ENCODE measurements at places on chromosomes 6 and 20.
A peak's percentile ranks its signal among the peaks of the same experiment; 100 is the strongest.

DNA sequence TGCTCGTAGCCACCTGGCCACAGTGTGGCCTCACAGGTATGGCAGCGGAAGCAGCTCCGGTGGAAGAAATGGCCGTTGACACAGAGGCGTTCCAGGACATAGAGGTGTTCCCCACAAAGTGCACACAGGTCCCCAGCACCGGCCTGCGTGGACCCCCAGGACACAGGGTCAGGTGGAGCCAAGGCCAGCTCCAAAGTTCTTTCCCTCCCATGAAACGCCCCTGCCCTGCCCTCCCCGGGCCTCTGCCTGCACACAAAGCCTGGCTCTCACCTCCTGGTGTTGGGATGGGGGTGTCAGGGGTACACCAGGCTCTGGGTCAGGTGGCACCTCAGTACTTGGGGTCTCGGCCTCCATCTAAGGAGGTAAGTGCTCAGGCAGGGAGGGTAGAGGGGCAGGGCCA lies 6.6 kb downstream of the SMPD2 start:
- DNase-seq = no peak

- no peak for DNase-seq
Measured at GRCh38 chr20:29744071-29744470, 1513.4 kb upstream of the DEFB115 start.

DNA sequence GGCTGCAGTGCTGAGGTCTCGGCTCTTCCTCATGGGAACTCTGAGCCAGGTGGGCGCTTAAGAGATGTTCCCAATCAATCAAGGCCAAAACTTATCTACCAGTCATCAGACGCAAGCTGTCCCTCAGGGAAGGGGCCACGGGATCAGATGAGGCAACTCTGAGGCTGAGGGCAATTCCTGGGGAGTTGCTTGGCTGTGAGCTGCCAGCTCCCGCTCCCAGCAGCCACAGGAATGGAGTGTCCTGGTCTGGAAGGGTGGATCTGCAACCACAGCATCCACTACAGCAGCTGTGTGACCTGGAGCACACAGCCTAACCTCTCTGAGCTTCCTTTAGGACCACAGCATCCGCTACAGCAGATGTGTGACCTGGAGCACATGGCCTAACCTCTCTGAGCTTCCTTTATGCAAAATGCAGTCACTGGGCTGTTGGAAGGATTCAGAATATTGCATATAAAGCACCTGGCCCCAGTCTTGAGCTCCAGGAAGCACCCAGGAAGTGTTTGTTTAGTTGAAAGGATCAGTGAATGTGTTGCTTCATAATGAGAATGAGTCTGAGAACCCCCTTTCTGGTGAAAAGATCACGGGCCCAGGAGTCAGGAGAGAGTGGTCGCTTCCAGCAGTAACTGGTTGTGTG lies 60.9 kb downstream of the TFAP2C start:
- DNase-seq = no peak

- DNase-seq = no peak
Measured at GRCh38 chr20:63471717-63471980, 806 bp downstream of the KCNQ2 start.

DNA sequence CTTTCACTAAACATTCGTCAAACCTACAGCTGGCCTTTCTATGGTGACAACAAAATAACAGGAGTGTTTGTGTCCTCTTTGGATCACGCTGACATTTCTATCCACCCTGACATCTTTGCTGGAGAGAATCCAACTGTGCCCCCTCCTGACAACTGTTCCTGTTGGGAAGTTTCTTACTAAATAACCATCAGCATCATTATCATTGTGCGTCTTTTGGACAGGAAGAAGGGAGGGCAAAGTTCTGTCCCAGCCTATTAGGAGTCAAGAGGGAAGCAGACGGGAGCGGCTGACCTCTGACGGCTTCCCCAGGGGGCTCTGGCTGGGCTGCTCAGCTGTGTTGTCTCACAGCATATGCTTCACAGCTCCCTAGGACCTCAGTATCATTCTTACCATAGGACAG lies 195.9 kb upstream of the SULF2 start:
- DNase-seq = no peak

- no peak for DNase-seq
Measured at GRCh38 chr6:169157197-169158148, 96.2 kb downstream of the THBS2 start.

DNA sequence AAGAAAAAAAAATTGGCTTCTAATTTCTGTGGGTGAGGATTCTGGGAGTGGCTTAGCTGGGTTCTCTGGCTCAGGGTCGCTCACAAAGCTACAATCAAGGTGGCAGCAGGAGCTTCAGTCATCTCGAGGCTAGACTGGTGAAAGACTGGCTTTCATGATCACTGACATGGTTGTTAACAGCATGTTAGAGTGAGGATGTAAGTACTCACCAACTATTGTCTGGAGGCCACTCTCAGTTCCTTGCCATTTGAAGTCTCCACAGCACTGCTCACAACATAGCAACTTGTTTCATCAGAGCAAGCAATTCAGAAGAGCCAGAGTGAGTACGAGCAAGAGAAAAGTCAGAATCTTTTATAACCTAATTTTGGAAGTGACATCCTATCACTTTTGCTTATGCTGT lies 145.7 kb upstream of the PRSS16 start:
- DNase-seq = no peak

DNA sequence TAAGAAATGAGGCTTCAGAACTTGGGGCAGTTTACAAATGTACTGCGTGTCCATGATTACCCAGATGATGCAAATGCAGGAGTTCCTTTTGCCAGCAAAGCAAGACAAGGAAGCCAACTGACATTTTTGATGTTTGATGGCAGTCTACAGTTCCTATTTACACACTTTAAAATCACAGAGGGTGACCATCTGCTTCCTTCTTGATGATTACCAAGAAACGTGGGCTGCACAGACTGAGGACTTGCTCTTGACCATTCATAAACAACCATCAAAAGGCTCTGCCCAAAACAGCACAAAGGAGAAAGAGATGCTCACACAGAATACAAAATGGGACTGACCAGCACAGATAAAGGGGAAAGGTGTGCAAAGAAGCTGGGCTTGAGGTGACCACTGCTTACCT lies 79.8 kb upstream of the TRAF3IP2 start:
- no peak for DNase-seq

- DNase-seq = no peak
Measured at GRCh38 chr6:53103993-53104675, 38.9 kb downstream of the FBXO9 start.

DNA sequence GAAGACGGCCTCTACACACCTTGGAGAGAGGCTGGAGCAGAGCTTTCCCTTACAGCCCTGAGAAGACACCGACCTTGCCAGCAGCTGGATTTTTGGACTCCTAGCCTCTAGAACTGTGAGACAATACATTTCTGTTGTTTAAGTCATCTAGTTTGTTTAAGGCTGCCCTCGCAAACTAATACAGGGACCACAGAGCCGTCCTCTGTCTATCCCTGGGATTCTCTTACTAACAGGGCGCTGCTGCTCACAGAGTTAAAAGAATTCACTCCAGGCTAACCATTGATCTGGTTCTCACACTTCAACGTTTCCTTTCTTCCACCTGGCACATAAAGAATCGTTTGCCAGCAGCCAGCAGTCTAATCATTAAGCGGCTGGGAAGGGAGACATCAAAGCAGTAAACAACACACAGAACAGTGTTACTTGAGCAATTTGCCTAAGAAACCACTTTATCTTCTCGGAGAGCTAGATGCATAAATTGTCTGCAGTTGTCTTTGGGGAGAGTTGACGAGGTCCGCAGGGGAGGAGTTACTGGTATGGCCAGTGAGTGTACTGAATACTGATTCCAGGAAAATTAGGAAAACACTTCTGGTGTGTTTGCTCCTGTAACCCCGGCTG lies 103.5 kb upstream of the AKAP12 start:
- no peak for DNase-seq

DNA sequence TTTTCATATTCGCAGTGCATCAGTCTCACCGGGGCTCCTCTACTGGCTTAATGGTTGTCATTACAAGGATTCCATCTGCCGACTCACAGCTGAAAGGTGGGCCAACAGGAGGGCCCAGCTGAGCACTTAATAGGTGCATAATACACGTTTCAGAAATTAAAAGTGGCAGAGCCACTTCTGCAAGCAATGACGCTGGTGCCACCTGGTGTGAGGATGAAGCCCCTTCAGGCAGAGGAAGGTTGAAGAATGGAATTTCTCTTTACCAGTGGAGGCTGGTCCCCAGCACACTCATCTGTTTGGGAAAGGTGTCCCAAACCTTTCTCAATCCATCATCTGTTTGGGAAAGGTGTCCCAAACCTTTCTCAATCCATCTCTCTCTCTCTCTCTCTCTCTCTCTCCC lies 8.2 kb upstream of the STMND1 start:
- DNase-seq = no peak

GRCh38 chr6:56407883-56408410 lies 160.6 kb upstream of the COL21A1 start:
- no peak for DNase-seq

GRCh38 chr6:111823831-111824607 lies 49.2 kb downstream of the FYN start:
- no peak for DNase-seq

DNA sequence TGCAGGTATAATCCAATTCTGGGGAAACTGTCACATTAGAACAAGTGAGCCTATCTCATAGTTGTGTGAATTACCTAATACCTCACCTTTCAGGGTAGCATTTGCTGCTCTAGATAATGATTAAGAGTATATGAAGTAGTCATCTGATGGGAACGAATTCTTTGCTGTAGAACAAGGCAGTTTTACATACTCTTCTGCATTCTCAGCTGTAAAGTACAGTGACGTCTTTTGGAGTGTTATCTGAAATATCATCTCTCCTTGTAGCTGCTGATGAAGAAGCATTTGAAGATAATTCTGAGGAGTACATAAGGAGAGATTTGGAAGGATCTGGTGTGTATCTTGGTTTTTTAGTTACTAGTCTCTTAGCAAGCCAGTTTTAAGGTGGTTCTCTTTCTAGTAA lies 28.4 kb downstream of the CSE1L start:
- no peak for DNase-seq

DNA sequence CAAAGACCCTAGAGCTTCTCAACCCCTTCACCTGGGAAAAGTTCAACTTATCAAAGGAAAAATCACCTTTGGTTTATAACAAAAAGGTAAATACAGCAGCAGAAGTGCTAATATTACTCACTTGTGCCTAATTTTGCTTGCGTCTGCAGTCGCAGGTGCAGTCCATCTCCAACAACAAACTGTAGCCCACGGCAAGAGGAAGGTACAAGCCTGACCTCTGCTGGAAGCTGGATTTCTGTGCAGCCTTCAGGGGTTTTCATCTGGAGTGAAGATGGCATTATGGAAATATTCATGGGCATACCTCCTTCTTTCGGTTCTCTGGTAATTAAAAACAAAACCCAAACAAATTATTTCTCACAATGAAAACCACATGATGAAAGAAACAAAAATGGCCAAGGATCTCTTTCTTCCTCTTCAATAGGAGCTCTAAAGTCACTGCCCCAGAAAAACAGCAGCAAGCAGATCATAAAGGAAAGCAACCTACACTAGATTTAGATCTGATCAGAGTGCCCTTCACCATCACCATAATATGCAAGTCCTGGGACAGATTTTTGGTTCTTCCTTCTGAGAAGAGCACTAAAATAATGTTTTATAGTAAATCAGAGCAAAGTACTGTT lies 7.8 kb downstream of the UBE3D start:
- DNase-seq = peak; percentile 26

GRCh38 chr6:105824732-105825131 lies 261.4 kb upstream of the PRDM1 start:
- no peak for DNase-seq

DNA sequence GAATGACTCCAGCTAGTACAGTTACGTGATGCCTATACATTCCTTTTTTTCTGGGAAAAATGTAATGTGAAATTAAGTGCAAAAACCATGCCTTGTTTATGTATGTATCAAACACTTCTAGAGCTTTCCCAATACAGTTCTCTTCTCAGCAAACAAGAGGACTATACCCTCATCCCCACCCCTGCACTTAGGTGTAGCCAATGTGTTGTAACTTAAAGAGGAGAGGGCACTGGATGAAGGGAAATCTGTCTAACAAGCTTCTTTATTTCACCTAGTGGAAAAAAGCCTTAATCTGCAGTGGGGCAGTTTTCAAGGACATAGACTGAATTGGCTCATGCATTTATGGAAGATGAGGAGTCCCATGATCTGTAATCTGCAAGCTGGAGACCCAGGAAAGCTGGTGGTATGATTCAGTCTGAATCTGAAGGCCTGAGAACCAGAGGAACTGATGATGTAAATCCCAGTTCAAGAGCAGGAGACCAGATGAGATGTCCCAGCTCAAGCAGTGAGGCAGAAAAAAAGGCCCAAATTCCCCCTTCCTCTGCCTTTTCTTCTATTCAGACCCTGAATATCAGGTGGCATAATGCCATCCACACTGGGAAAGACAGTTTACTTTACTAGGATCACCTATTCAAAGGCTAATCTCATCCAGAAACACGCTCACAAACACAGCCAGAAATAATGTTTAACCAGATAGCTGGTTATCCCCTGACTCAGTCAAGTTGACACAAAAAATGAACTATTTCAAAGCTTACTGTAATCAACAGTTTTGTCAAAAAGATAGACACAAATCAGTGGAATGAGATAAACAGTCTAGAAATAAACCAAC lies 25.8 kb upstream of the SLC17A3 start:
- no peak for DNase-seq

DNA sequence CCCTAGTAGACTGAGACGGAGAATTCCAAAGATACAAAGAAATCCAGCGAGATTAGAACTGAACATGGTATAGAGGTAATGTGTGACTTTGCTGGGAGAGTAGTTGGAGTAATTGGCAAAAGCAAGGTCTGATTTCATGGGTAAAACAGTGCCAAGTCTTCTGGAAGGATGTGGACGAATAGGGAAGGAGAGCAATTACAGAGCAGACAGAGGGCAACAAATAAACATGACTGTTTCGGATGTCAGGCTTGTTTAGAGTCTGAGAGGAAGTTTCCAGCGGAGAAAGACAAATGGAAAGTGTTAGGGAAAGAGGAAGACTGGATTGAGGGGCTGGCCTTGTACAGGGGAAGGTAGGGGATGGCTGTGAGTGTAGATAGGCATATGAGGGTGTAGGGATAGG lies 282.2 kb upstream of the PRND start:
- DNase-seq = no peak

DNA sequence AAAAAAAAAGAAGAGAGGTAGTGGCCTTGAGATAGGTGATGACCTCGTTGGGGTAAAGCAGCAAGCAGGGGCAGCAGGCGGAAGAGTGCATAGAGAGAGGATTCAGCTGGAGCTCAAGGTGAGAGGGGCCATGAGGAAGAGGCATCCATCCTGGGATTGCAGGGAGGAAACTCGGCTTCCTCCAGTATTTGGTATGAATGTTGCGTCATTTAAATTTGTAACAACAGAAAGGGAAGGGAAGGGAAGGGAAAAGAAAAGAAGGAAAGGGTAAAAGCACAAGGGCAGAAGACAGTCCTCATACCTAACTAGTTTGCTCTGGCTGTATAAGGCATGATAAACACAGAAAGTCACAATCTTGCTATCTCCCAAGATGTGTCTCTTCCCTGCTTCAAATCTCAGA lies 39.9 kb upstream of the MYB start:
- no peak for DNase-seq

Data from transverse colon (tissue), 4 donors.